ENCODE measurements at places on chromosomes 12 and 14. TPM values are rescaled to one million over a fixed set of nuclear protein-coding genes. Genes with fewer than 3 reads are reported as not detected.

POTEM gene
- total RNA-seq: not detected

FOXG1 gene
- total RNA-seq: not detected

UTP20 gene
- total RNA-seq: 19.8 TPM

KRT1 gene
- total RNA-seq: not detected

PTPN6 gene
- total RNA-seq: 14.8 TPM

KLRK1 gene
- not detected for total RNA-seq

ANKRD33 gene
- not detected for total RNA-seq

RNASE1 gene
- total RNA-seq: 0.52 TPM

RND1 gene
- 17.4 TPM for total RNA-seq
